ENCODE measurements at places on chromosomes 2 and 18. TPM values are rescaled to one million over a fixed set of nuclear protein-coding genes. Genes with fewer than 3 reads are reported as not detected.
A peak's percentile ranks its signal among the peaks of the same experiment; 100 is the strongest.

Gene ZNF407
- 10.4 TPM for total RNA-seq

Gene REG1B
- total RNA-seq = not detected

Gene CYTIP
- not detected for total RNA-seq

Gene SAG
- total RNA-seq = 0.38 TPM

Gene CRYGD
- total RNA-seq = 2.2 TPM

- no peak for ATAC-seq
Measured at GRCh38 chr18:70301667-70302066, 12.8 kb downstream of the SOCS6 start.

- peak; percentile 4 for ATAC-seq
Measured at GRCh38 chr2:135890835-135891234, 14.6 kb upstream of the MCM6 start.

GRCh38 chr2:149307014-149307413 is 23.4 kb upstream of the LYPD6 start:
- ATAC-seq = no peak

DNA sequence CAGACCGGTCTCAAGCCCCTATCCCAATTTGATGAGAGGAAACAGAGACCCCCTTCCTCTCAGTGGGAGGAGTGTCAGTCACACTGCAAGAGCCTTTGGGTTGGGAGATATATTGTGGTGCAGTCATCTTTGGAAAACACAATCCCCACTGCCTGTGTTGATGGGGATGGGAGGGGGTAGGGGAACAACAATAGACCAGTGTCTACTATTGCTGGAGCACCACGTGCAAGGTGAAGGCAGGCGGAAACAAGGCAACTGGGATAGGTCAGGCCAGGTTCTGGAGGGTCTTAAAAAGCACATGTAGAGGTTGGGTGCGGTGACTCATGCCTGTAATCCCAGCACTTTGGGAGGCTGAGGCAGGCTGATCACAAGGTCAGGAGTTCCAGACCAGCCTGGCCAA is 127.9 kb downstream of the ZFP36L2 start:
- ATAC-seq = no peak

DNA sequence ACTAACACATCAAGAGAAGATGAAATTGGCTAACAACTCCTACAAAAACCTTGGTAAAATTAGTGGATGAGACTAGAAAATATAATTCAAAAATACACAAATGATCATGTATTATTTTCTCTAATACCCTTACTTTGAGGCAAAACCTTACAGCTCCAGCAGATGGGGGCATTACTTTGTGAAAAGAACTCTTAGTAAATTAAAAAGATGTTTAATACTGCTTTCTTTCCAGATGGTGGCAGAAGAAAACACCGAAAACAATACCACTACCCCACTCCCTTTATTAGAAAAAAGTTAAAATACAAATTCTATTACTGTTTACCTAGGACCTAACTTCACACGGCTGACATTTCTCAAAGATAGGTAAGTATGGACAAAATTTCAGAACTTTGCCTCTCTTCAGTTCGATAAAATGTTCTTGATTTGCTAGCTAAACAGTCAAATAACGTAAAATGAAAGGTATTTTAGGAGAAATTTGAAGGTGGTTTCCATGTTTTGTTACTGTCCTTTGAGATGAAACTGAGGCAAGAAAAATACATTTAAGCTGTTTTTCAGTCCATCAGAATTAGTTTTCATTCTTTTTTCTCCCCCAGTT is 30.6 kb downstream of the ORC4 start:
- peak; percentile 77 for ATAC-seq

GRCh38 chr2:174590928-174591648 is 6.5 kb downstream of the WIPF1 start:
- no peak for ATAC-seq

- ATAC-seq = no peak
Measured at GRCh38 chr2:241551998-241552737, 6.4 kb upstream of the BOK start.

DNA sequence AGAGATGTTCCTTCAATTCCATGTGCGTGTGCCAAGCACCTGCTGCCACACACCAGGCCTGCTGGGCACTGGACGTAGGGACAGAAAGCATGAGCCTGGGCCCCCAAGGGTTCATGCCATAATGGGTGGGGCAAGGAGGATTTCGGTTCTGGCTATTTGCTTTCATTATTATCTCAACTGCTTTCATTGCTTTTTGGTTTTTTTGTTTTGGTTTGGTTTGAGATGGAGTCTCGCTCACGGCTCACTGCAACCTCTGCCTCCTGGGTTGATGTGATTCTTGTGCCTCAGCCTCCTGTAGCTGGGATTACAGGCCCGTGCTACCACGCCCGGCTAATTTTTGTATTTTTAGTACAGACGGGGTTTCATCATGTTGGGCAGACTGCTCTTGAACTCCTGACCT is 57.2 kb downstream of the SF3B1 start:
- ATAC-seq = no peak

DNA sequence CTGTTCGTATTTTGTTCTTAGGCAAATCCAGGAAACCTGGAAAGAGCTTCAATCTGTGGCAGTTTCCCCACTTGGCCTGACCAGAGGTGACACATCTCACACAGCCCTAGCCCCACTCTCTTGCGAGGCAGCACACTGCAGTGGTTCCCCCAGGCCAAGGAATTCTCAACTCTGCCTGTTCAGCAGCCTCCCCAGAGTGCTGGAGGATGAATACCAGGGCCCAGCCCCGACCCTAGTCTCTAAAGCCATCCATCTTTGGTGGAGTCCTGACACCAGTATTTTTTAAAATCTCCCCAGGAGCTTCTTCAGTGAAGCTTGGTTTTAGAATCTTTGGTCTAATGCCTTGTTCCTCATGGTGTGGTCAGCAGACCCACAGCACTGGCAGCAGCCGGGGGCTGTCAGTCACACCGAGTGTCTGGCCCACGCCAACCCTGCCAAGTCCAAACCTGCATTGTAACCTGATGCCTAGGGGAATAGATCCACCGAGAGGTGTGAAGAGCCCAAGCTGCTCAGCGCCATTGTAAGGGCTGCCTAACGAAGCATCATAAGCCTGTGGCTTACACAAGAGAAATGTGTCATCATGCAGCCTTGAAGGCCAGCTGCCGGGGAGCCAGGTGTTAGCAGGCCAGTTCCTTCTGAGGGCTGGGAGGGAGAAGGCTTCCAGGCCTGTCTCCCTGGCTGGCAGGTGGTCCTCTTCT is 428.7 kb upstream of the ID2 start:
- ATAC-seq = no peak

GRCh38 chr2:28869494-28870145 is 489 bp downstream of the TRMT61B start:
- ATAC-seq = peak; percentile 58

GRCh38 chr2:74083750-74084149 is 64.0 kb downstream of the BOLA3 start:
- no peak for ATAC-seq

- ATAC-seq = no peak
Measured at GRCh38 chr18:59301929-59302328, 16.5 kb downstream of the CPLX4 start.

DNA sequence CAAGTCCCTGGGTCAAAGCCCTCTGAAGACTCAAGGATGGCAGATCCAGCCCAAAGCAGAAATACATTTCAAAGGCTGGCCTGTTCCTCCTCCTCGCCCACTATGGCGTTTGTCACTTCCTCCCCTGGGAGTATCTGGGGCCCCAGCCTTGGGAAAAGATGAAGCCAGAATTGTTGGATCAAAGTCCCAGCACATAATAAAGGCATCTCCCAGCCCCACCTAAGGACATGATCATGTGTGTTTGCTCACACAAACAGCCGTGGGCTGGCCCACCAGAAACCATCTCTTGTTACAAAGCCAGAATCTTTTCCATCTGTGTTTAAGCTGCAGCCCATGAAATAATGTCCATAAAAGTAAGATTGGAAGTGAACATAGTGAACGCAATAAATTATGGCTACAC is 50.1 kb upstream of the HAAO start:
- no peak for ATAC-seq

DNA sequence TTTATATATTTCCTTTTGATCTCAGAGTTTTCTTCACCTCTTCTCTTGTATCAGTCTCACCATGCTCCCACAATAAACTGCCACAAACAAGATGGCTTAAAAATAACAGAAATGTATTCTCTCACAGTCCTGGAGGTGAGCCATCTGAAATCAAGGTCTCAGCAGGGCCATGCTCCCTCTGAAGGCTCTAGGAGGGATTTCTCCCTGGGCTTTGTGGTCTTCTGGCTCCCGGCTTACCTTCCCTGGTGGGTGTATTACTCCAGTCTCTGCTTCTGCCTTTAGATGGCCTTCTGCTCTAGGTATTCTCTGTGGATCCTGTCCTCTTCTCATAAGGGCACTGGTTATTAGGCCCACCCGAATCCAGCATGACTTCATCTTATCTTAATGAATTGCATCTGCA is 994.7 kb upstream of the POU3F3 start:
- no peak for ATAC-seq

Measured in motor neuron (in vitro differentiated cells).